HS-5 (cell line): ENCODE measurements at places on chromosomes 5 and 9.

- DNase-seq: no peak
Measured at GRCh38 chr9:83238871-83239640, 176.1 kb upstream of the RASEF start.

DNA sequence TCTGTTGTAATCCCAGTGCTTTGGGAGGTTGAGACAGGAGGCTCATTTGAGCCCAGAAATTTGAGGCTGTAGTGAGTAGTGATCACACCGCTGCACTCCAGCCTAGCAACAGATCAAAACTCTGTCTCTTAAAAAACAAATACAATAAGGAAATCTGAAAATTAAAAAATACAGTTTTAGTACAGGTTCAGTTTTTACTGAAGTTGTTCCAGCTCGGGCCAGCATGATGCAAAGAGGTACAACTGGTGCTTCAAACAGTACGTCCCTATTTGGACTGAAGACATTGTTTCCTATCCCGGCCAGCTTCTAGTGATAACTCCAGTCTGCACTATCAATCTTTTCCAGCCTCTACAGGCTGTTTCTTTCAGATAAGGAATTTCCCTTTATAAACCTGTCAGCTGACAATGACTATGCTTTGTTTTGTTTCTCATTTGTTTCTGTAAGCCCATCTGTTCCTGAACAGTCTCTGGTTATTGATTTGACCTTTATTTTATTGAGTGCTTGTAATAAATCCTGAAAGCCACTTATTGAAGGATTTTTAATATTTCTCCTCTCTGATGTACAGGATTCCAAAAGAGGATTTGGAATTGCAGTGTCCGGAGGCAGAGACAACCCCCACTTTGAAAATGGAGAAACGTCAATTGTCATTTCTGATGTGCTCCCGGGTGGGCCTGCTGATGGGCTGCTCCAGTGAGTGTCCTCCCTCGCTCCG is 41.9 kb downstream of the TJP2 start:
- DNase-seq: no peak

DNA sequence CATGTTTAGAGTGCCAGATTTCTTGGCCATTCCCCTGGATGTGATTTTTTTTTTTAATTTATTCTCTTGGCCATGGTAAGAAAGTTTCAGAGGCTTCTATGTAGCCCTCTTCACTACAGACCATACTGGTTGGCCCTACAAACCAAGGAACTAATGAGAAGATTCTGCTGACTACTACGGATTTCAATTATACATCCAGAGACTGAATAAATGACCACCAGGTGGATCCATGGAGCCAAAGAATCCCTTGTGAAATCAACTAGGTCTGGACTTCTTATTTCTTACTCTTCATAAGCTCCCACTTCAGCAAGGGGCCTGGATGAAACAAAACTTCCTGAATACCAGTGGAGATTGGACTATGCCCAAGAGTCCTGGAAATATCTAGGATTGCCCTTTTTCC is 27.6 kb downstream of the ZNF622 start:
- DNase-seq: no peak

- no peak for DNase-seq
Measured at GRCh38 chr9:130987738-130988399, 21.1 kb upstream of the LAMC3 start.

DNA sequence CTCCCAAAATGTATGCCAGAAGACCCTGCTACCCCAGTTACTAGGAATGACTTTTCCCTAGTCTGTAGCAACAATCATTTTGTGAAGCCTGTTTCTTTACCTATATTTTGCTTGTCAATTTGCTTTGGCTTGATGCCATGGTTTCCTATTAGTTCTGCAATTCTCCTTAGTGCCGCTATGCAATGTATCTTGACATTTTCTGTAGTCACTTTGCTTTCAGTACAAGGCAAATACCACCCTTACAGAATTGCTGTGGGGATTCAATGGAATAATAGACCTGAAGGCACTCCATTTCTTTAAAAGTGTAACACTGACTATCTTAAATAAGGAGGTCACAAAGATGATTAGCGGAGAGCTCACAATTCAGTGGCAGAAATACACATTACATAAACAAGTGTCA is 291.1 kb downstream of the NR2F1-AS1 start:
- no peak for DNase-seq
